ENCODE measurements at places on chromosomes 12 and 14. TPM values are rescaled to one million over a fixed set of nuclear protein-coding genes. Genes with fewer than 3 reads are reported as not detected.
A peak's percentile ranks its signal among the peaks of the same experiment; 100 is the strongest.

GRCh38 chr12:30985814-30986452 lies 59.4 kb downstream of the TSPAN11 start:
- peak; percentile 40 for DNase-seq

Gene P2RX4
- 11.9 TPM for polyA plus RNA-seq

Gene OR4N5
- polyA plus RNA-seq = not detected

DNA sequence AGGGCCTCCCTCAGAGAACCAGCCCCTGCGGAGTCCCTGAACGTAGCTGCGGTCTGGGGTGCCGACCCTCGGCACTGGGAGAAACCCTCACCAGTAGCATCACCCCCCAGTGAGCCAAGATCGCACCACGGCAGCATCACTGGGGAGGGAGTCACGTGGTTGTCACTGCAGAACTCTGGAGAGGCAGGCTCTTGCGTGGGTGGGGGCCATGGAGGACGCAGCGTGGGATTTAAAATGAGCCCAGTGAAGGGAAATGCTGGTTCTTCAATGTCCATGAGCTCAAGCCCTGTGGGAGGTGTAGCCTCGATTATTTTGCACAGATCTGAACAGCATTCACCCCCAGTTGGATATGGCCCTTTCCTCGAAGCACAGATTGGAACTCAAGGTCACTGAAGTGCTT lies 3.9 kb upstream of the GALNT9 start:
- no peak for DNase-seq

DNA sequence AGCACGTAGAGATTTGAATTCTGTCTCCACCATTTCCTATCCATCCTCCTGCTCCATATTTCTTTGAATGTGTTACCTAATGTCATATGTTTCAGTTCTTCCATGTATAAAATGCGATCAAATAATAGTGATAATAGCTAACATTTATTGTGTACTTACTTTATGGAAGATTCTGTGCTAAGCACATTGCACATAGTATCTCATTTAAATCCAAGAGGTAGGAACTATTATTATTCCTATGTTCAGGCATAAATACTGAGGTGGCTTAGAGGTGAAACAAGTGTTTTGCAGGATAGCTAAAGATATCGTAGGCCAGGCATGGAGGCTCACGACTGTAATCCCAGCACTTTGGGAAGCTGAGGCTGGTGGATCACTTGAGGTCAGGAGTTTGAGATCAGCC lies 17.5 kb upstream of the AICDA start:
- DNase-seq = no peak

DNA sequence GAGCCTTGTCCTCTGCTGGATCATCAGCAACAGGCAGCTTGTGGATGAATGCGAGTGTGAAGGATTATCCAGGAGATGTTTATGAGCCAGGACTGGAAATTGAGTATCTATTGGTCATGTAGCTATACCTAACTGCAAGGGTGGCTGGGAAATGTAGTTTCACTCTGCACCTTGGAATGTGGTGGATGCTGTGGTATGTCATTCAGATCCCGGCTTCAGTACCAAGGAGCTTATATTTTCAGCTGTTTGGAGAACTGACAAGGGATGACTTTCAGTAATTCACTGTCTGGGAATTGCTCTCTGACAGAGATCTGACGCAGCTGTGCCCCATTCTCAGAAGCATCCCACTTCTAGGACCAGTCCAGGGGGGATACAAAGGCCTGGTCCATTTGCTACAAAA lies 792.3 kb upstream of the NOVA1 start:
- DNase-seq = no peak

GRCh38 chr12:50070314-50071060 lies 13.1 kb downstream of the ASIC1 start:
- peak; percentile 89 for DNase-seq

- DNase-seq = peak; percentile 76
Observed at GRCh38 chr14:61503167-61503801, 181.9 kb downstream of the PRKCH start.

DNA sequence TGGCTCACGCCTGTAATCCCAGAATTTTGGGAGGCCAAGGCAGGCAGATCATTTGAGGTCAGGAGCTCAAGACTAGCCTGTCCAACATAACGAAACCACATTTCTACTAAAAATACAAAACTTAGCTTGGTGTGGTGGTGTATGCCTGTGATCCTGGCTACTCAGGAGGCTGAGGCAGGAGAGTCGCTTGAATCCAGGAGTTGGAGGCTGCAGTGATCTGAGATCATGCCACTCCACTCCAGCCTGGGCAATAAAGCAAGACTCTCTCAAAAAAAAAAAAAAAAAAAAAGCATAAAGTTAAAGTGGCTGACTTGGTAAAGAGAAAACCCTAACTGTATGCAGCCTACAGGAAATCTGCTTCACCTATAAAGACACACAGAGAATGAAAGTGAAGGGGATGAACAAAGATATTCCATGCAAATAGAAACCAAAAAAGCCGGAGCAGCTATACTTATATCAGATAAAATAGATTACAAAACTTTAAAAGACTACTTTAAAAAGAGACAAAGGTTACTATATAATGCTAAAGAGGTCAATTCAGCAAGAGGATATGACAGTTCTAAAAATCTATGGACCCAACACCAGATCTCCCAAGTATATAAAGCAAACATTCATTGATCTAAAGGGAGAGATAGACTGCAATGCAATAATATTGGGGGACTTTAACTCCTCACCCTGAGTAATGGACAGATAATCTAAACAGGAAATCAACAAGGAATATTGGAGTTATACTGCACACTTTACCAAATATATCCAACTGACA lies 4.1 kb downstream of the CLEC2B start:
- no peak for DNase-seq

DNA sequence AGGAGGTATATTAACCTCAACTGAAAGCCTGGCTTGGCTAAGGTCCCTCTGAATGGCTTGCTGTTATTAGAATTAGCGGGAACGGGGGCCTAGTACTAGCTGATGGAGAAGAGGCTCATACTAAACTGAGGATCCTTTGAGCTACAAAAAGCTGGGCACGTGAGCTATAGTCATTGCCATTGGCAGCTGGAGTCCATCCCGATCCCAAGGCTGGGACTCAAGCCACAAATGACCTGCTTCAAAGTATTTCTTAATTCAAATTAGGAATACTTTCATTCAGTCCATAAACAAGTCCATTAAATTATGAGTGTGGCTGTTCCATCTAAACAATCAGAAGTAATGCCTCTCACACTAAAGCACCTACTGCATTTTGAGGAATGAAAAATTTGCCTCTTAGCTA lies 114.5 kb downstream of the DACT1 start:
- no peak for DNase-seq

GRCh38 chr12:92912052-92912451 lies 17.0 kb downstream of the EEA1 start:
- no peak for DNase-seq

GRCh38 chr12:32201976-32202375 lies 95.3 kb downstream of the BICD1 start:
- peak; percentile 16 for DNase-seq

Gene PROX2
- 0.71 TPM for polyA plus RNA-seq

DNA sequence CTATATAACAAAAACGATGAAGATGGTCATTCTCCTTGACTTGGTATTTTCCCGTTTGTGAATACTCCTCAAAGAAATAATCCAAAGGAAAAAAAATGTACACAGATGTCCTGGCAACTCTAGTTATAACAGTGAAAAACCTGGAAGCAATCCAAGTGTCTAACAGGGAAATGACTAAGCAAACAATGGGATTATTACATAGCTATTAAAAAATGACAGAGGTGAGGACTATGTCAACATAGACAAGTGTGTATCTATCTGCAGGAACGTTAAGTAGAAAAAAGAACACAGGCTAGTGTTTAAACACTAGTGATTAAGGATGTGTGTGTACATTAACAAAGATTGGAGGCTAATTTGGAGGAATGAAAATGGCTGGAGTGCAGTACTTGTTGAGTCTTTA lies 5.9 kb upstream of the APOLD1 start:
- DNase-seq = peak; percentile 26

DNA sequence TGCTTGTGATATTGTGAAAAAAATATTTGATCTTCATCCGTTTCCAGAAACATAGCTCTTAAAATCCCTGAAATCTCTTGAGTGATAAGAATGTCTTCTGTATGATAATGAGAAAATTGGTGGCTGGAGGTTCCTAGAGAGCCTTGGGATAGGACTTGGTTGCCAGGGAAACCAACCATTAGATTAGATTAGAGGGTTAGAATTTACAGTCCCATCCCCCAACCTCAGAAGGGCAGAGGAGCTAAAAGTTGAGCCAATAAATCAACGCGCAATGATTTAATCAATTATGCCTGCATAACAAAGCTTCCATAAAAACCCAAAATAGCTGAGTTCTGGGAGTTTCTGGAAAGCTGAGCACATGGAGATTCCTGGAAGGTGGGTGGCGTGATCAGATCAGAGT lies 10.6 kb downstream of the SEL1L start:
- DNase-seq = no peak

Gene TAS2R19
- polyA plus RNA-seq = 1.3 TPM
